ENCODE measurements at places on chromosomes 4 and X. TPM values are rescaled to one million over a fixed set of nuclear protein-coding genes. Genes with fewer than 3 reads are reported as not detected.

MGARP gene
- 0.41 TPM for polyA plus RNA-seq

KANTR gene
- polyA plus RNA-seq = 3.1 TPM

DNA sequence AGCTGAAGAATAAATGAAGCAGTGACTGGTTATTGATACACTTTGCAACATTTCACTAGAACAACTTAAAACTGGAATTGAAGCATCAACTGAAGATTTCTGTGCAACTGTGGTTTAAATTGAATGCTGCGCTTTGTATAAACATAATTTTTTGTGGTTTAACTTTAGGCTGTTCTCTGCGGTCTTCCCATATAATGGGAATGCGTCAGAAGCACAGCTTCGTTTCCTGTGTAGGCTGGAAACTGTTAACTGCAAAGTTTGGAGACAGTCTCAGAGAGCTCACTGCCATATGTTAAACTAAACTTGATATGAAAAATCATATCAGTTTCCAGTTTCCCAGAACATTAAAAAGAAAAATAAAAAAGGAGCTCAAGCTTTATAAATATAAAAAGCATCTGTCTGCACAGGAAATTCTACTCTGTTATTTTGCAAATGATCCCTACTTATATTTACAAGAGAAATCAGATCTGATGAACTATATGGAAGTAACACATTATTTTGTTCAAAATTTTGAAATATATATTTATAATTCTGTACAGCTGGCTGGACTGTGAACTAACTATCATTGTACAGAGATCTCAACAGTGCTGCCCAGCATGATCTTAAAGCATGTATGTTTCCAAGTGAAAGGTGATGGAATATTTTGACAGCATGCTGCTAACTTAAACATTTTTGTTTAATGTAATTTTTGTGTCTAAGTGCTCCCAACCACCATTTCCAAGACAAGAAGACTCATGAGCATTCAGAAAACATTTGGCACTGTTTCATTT lies 139.9 kb downstream of the NDST3 start:
- peak; percentile 89 for DNase-seq

- no peak for DNase-seq
Observed at GRCh38 chr4:69120870-69121269, 24.6 kb downstream of the UGT2B7 start.

DNA sequence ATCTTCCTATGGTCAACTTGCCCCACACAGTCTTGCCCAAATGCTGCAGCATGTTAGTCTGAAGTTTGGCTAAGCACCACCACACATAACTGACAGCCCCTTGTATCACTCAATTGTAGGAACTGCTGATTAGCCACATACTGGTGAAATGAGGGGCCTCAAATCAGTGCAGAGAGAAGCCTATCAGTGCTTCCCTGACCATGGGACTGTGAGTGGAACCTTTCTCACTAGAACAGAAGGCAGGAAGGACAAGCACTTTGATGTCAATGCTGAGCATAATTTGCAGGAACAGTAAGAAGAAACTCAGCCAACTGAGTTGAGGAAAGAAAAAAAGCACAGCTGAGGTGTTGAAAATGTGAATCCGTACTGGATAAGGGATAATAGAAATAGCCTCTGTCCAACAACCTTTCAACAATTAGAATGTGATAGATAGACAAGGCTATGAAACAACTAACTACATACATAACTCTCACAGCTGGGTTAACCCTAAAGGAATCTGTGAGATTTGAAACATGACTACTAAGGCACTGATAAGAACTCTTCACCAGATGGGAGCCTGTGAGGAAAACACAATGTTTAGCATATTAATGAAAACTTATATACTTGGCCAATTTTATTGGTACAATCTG lies 136.6 kb upstream of the SH3RF1 start:
- no peak for DNase-seq

Data from brain (organoid and tissue), 16 donors.